ENCODE measurements at places on chromosomes 7 and 10.

- no peak for DNase-seq
- H3K36me3 ChIP-seq, result peaks cover 75% of the 10 kb centered on the region
- peaks cover 42% of the 10 kb centered on the region for H3K4me1 ChIP-seq
- no peaks in the 10 kb centered on the region for H3K27me3 ChIP-seq
These were observed 25.6 kb downstream of the PLAC9 start for GRCh38 chr10:80158126-80158525.

GRCh38 chr10:11949152-11949551 is 93.5 kb downstream of the UPF2 start:
- peaks cover 74% of the 10 kb centered on the region for H3K36me3 ChIP-seq
- H3K4me1 ChIP-seq, result no peaks in the 10 kb centered on the region
- H3K4me3 ChIP-seq, result no peak overlapping the region
- DNase-seq, result no peak

GRCh38 chr7:83149466-83149865 is 13.2 kb downstream of the PCLO start:
- no peak overlapping the region for H3K27ac ChIP-seq

- no peak overlapping the region for H3K27ac ChIP-seq
- H3K4me1 ChIP-seq, result no peaks in the 10 kb centered on the region
- H3K36me3 ChIP-seq, result no peaks in the 10 kb centered on the region
- no peaks in the 10 kb centered on the region for H3K27me3 ChIP-seq
- no peak for DNase-seq
These were observed 56.2 kb downstream of the AOAH start for GRCh38 chr7:36668080-36668479.

GRCh38 chr10:75137533-75138438 is 26.3 kb downstream of the SAMD8 start:
- DNase-seq, result peak; percentile 60
- H3K4me1 ChIP-seq, result no peaks in the 10 kb centered on the region
- H3K4me3 ChIP-seq, result no peak overlapping the region
- H3K27ac ChIP-seq, result no peak overlapping the region
- H3K36me3 ChIP-seq, result peaks cover 2% of the 10 kb centered on the region

DNA sequence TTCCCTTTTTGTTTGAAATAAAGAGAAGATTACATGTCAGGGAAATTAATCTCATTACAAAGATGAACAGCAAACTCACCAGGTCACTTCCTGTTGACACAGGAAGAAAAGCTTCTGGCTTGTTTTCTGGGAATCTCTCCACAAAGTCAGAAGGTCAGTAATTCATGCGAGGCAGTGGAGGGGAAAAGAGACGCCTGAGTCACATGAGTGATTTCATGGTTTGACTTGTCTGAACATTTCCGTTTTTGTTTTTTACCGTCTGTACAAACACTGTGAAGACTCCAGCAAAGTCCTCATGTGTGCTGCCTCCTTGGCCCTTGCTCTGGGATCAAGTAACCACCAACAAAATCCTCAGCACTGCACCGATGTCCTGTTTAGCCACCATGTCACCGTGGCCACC is 2.5 kb upstream of the HABP2 start:
- no peak overlapping the region for H3K4me3 ChIP-seq
- peak overlapping the region; percentile 63 for H3K27ac ChIP-seq
- peak; percentile 38 for DNase-seq
- H3K4me1 ChIP-seq, result peaks cover 6% of the 10 kb centered on the region
- no peaks in the 10 kb centered on the region for H3K36me3 ChIP-seq

- H3K4me1 ChIP-seq, result no peaks in the 10 kb centered on the region
- H3K27me3 ChIP-seq, result no peaks in the 10 kb centered on the region
- H3K4me3 ChIP-seq, result no peak overlapping the region
- peaks cover 81% of the 10 kb centered on the region for H3K36me3 ChIP-seq
- no peak for DNase-seq
- H3K27ac ChIP-seq, result no peak overlapping the region
These were observed 64.2 kb downstream of the AVL9 start for GRCh38 chr7:32559480-32559879.

DNA sequence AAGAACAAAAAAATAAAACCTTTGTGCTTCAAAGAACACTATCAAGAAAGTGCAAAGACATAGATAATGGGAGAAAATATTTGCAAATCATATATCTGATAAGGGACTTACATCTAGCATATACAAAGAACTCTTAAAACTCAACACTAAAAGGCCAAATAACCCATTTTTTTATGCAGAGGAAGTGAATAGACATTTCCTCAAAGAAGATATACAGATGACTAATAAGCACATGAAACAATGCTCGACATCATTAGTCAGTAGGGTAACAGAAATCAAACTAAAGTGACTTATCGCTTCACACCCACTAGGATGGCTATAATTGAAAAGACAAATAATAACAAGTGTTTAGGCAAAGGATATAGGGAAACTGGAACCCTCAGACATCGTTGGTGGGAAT is 78.0 kb downstream of the MALSU1 start:
- peak; percentile 76 for DNase-seq
- no peaks in the 10 kb centered on the region for H3K27me3 ChIP-seq
- H3K27ac ChIP-seq, result peak overlapping the region; percentile 14
- no peaks in the 10 kb centered on the region for H3K36me3 ChIP-seq
- no peak overlapping the region for H3K4me3 ChIP-seq
- H3K4me1 ChIP-seq, result peaks cover 21% of the 10 kb centered on the region

DNA sequence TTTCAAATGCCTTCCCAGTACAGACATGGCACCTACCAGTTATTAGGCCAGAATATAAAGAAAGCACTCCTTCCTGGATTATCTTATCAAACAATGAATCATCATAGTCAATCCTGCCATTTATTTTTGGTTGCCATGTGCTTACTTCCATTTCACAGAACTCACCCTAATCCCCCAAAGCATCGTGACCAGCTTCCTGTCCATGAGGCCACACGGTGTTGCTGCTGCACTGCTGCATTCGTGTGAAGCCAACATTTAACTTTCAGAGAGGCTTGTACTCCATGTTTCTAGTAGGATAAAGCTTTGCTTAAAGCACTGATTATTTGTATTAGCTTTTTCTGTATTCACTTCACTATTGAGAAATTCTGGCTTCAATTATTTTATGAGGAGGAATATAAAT is 14.4 kb downstream of the COL28A1 start:
- H3K4me3 ChIP-seq, result no peak overlapping the region
- H3K27me3 ChIP-seq, result no peaks in the 10 kb centered on the region
- no peaks in the 10 kb centered on the region for H3K36me3 ChIP-seq
- H3K27ac ChIP-seq, result no peak overlapping the region
- DNase-seq, result no peak

Data from mesenchymal stem cell (in vitro differentiated cells and primary cell).